ENCODE measurements at places on chromosomes 5 and 9.

DNA sequence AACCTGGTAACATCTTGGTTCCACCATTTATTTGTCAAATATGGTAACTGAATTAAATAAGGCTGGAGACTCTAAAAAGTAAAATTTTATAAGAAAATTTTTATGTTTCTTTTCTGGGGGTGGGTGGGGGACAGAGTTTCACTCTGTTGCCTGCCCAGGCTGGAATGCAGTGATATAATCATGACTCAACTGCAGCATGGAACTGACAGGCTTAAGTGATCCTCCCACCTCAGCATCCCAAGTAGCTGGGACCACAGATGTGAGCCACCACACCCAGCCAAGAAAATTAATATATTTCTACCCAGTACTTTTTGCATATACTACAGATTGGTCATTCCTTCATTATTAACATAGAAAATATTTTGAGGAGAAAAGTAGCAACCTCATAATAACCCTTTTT is 216.9 kb downstream of the DEPDC1B start:
- no peak for DNase-seq

DNA sequence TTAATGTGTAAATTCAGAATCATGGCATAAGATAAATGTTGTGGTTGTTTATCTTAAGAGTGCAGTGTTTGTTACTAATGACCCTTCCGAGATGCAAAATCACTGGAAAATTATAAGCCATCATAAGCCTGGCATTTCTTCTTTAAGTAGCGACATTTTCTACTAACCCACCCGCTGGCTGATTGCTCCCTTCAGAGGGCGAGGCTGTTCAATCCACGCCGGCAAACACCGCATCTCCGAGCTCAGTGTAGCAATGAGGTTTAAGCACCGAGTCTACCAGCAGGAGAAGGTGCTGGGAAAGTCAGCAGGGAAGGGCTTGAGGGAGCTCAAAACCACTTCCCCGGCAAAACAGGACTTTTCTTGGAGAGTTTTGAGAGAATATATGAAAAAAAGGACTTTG is 52.7 kb downstream of the AK8 start:
- DNase-seq = no peak

GRCh38 chr5:62273687-62274086 is 32.3 kb upstream of the KIF2A start:
- DNase-seq = no peak

GRCh38 chr5:172860520-172861443 is 26.7 kb downstream of the ERGIC1 start:
- no peak for DNase-seq

DNA sequence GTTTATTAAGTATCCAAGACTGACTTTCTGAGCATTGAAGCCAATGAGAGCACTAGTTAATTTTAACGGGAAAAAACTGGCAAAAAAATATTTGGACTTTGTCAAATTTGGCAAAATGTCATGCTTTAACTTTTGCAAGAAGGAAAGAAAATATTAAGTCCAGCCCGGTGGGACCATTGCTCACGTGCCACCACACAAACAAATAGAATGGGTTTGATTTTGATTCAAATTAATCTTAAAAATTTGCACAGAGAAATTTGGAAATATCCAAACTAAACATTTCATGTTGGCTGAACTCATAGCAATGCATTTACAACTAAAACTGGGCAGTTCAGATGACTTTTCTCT is 302.2 kb downstream of the EBF1 start:
- DNase-seq = no peak
